ENCODE measurements at places on chromosomes 1 and 21.

DNA sequence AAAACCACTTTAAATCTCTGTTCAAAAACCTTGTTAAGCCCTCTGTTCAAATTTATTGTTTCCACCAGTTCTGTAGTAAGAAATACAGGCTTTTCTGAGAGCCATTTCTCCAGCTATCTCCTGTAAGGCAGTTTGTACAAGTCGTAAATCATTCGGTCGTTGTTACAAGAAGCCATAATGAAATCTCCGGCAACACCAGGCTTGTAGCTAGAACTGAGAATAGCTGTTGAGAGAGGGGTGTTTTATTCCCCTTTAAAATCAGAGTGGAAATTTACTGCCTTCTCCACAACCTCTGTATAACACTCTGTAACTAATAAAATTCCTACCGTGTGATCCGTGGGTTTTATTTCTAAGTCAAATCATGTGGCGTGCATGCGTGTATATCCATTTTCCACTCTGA lies 335.8 kb upstream of the KAZN start:
- no peak for DNase-seq

GRCh38 chr1:20614131-20614579 lies 19.1 kb upstream of the PINK1 start:
- no peak for DNase-seq

DNA sequence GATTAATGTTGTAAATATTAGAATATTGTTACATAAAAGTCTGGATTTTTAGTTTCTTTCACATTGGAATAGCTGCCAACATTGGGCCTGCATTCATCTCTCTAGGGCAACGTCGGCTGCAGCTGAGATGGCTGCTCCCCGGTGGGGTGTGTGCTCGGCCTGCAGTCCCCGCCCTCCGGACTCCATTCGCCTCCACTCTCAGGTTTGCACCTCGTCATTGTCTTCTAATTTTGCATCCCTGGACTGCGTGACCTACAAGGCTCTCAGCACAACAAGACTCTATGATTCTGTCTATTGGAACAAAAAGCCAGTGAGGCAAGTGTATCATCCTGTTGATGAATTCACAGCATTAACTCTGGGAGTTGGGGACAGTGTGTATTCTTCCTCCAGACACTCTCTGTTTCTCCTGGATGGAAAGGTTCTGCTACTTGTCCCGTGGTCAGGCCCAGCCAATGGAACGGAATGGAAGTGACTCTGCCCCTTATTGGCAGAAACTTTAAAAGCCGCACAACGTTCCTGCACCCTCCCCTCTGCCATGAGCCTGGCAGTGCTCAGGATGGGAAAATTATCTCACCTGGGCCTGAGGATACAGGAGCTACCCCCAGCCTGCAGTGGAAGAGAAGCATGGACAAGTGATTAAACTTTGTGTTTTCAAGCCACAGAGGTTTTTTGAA lies 105.0 kb upstream of the SAMD11 start:
- DNase-seq = no peak

DNA sequence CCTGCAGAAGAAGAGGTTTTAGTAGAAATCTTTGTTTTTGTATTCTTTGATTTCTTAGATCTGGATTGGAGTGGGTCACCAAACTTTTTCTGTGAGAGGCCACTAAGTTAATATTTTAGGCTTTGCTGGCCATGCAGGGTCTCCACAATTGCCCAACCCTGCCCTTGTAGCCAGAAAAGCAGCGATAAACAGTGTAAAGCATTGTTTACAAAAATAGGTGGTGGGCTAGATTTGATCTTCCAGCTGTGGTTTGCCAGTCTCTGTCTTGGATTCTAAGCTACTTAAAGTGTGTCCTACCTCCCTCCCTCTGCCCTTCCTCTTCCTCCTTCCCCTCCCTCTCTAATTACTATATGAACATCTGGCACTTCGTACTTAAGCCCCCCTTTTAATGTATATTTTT lies 68.0 kb downstream of the LAMC1 start:
- DNase-seq = no peak

GRCh38 chr1:194114288-194114687 lies 927.9 kb upstream of the B3GALT2 start:
- no peak for DNase-seq

Measured in GF-D8 (cell line).